Mucosa of descending colon (tissue), 3 donors: ENCODE measurements at places on chromosomes 5 and 9. TPM values are rescaled to one million over a fixed set of nuclear protein-coding genes. Genes with fewer than 3 reads are reported as not detected.

The IRX2 gene
- not detected for total RNA-seq

The PTPRD gene
- total RNA-seq = 113 TPM

DNA sequence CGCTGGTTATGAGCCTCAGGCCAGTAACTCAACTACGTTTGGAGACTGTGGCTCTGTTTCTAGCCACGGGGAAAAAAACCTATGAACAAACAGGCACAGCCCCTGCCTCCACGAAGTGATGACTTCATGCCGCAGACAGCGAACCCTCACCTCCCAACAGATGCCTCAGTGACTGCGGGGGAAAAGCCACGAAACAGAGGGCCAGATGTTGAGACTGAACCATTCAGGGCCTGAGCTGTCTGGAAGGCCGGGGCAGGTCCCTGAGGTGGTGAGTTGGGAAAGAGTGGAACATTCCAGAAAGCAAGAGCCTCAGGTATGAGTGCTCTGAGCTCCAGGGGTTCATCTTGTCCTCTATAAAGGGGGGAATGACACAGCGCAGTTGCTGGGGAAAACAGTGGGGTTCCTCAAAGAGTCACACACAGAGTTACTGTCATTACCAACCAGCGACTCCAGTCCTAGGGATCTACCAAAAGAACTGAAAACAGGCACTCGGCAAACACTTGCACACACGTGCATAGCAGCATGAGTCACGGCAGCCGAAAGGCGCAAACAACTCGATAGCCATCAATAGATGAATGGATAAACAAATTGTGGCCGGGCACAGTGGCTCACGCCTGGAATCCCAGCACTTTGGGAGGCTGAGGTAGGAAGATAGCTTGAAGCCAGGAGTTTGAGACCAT lies 15.3 kb downstream of the PLPP7 start:
- no peak for DNase-seq

- DNase-seq = no peak
These were observed 447.8 kb downstream of the PLK2 start for GRCh38 chr5:58012102-58012501.

DNA sequence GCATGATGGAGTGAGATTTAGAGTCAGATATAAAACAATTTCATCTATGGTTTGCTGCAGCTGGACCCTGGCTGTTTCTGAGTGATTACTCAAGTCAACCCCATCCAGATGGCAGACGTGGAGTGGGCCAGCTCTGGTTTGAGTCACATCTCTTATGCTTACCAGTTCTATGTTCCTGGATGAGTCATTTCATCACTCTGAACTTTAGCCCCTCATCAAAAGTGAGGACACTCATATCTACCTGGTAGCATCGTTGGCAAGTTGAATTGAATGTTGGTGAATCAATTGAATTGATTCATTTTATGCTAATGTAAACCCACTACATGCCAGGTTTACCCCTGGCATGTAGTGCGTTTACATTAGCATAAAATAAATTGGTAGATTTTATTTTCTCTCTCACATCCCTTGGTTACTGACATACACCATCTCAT lies 176.4 kb downstream of the FGF18 start:
- DNase-seq = no peak

The ACOT12 gene
- total RNA-seq = not detected

- DNase-seq = peak; percentile 19
These were observed 63.4 kb downstream of the BARX1 start for GRCh38 chr9:93891549-93892310.

The GPX8 gene
- 8.6 TPM for total RNA-seq

DNA sequence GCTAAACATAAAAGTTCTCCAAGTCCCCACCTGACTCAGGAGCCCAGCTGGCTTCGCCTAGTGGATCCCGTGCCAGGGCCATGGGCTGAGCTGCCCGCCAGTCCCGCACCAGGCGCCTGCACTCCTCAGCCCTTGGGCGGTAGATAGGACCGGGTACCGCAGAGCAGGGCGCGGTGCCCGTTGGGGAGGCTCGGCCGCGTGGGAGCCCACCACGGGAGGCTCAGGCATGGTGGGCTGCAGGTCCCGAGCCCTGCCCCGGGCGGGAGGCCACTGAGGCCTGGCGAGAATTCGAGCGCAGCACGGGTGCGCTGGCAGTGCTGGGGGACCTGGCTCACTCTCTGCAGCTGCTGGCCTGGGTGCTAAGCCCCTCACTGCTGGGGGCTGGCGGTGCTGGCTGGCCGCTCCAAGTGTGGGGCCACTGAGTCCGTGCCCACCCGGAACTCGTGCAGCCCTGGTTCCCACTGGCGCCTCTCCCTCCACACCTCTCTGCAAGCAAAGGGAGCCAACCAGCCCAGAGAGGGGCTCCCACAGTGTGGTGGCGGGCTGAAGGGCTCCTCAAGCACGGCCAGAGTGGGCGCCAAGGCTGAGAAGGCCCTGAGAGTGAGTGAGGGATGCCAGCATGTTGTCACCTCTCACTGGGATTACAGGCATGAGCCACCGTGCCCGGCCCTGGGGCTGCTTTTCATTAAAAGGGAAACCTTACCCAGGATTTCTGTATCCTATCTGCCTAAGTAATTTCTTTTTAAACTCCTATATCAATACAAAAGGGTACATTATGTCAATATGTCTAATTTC lies 9.7 kb upstream of the SPZ1 start:
- no peak for DNase-seq

The IL3 gene
- total RNA-seq = not detected

DNA sequence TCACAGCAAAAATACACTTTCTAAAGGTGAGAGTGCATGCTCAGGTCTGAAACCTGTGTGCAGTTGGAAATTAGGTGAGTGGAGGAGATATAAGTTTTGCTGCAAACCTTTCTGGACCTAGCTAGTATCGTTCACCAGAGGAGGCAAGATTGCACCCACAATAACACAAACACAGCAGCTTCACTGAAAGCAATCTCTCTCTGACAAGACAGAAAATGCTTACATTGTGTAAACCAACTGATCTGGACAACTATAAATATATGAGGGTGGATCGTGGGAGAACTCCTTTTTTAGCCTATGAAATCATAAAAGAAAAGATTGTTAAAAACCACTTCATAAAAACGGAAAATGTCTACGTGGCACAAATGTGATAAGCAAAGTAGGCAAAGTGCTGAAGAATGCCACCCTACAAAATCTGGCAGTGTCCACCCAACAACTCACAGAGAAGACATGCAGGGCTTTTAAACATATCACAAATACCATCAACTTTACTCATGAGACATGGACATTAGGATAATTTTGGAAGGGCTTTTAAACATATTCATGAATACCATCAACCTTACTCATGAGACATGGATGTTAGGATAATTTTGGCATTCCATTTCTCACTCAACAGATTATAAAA lies 134.3 kb downstream of the CDH18 start:
- no peak for DNase-seq

The COL27A1 gene
- total RNA-seq = 13.6 TPM

- no peak for DNase-seq
These were observed 194.5 kb downstream of the ARL15 start for GRCh38 chr5:54115735-54116403.

GRCh38 chr9:137302118-137302448 lies at the start of gene NRARP:
NRARP (minus strand) TSS chr9:137302271; CDS start chr9:137301928, 343 bp downstream.
- peak; percentile 94 for DNase-seq

DNA sequence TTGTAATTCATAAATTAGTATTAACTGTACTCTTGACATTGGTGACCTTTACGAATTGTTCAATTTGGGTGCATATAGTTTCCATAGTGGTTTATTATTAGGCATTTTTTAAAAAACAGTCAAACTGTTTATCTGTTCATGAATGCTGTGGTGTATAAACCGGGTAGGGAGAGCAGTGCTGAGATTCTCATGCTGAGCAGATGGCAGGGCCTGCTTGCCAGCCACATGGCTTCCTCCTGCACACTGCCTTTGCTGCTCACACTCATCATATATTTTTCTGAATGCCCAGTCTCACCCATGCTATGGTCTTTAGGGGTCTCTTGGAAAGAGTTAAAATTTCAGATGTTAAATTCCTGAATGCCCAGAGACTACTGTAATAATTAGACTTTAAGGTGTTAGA lies 40.8 kb downstream of the NNT start:
- DNase-seq = no peak

The ERCC8 gene
- 8.8 TPM for total RNA-seq

GRCh38 chr5:64835266-64835665 lies 66.5 kb downstream of the CWC27 start:
- DNase-seq = no peak

- DNase-seq = peak; percentile 71
These were observed 18.2 kb downstream of the SLC22A5 start for GRCh38 chr5:132387640-132388117.

The GAS1 gene
- total RNA-seq = 4.2 TPM

- no peak for DNase-seq
These were observed 57.0 kb upstream of the LMX1B start for GRCh38 chr9:126556560-126557250.

GRCh38 chr9:87010626-87011025 lies 63.3 kb upstream of the GAS1 start:
- DNase-seq = no peak

GRCh38 chr9:36323926-36324325 lies 65.7 kb upstream of the GNE start:
- DNase-seq = no peak

- no peak for DNase-seq
These were observed 89.9 kb upstream of the MPDZ start for GRCh38 chr9:13369431-13369830.

DNA sequence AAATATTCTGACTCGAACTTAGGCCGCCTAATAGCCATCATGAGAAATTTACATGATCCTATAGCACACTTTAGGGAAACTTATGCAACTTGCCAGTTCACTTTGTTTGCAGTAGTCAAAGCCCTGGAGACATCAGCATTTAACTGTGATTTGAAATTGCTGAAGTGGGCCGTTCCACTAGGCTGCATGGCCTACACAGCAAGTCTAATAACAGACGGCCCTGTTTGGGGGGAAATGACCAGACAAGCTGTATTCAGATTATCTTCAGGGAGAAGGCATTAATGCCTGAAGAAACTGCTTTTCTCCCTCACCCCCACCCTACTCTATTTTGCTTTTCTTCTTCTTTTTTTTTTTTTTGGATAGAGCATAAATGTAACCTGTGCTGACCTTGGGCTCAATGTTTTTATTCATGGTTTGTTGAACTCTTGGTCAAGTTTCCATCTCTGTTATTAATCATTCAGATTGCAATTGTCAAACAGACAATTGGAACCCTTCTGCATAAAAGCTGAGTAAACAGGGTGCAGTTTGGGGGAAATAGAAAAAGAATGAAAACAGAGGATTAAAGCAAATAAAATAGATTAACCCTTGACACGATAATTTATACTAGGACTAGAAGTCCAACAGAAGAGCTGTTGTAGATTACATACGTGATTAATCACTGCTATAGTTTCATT lies 1928.2 kb upstream of the WWC1 start:
- DNase-seq = no peak

The SOX30 gene
- total RNA-seq = 0.29 TPM

The B4GALT1 gene
- 203 TPM for total RNA-seq

The AGPAT2 gene
- 152 TPM for total RNA-seq

DNA sequence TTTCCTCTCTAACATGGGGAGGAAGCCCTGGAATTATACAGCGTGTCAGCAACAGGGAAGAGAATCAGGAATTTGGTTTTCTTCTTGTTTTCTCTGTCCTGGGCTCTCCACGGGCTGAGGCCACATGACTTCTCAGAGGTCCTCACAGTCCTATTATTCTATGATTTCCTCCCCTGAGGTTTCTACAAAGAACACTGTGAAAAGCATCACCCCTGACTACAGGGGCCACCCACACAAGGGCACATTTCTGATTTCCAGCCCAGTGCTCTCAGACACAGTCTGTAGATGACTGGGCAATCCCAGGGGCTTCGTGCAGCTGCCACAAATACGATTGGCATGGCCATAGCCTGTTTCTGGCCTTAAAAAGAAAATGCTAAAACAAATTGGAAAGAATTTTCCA lies 284.9 kb downstream of the CEMIP2 start:
- no peak for DNase-seq

- DNase-seq = no peak
These were observed 36.8 kb downstream of the PDE6A start for GRCh38 chr5:149907828-149908227.

The FOXD1 gene
- total RNA-seq = not detected

DNA sequence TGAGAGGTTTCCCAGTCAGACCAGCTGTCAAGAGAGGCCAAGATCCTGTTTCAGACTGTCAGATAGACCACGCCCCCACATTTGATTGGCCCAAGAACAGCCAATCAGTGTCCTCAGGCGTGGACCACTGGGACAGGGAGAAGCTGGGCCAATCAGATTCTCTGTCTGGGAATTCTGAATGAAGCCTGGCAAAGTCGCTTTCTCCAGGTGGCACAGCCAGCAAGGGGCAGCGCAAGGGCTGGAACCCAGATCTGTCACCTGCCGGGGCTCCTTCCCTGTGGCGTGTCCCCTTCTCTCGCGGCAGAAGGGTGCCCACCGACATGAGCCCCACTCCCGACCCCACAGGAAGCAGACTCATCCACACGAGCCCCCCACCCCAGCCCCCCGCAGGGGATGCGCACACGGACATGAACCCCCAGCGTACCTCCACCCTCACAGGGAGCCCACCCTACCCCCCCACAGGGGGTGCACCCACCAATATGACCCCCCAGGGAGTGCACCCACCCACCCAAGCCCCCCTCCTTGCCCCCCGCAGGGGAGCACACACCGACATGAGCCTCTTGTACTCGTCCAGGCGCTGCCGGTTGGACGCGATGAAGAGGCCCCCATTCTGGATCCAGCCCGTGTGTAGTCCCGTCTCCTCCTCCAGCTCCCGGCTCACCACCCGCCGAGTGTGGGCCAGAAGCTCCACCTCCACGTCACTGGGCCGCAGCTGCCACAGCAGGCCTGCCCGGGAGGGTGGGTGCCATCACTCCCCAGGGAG lies 6.1 kb downstream of the SARDH start:
- DNase-seq = no peak

- no peak for DNase-seq
These were observed 188.7 kb downstream of the EBF1 start for GRCh38 chr5:158910782-158911692.

DNA sequence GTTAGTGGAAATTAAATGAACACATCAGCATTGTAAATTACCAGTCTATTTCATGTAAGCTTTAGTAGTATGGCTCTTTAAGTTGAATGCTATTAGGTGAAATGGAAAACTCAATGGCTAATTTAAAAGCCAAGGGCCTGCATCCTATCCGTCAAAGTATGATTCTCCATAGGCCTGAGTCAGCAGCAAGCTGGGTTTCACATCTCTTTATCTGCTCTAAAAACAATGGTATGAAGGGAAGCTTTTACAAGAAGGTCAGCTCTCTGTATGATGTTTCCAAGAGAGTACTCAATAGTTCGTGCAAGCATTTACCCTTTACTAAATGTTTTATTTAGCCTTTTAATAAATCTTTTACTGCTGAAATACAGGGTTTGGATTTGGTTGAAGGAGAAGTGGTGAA lies 62.8 kb downstream of the MAP1B start:
- no peak for DNase-seq

- no peak for DNase-seq
These were observed 14.8 kb upstream of the C5orf46 start for GRCh38 chr5:147921136-147921535.

The TLX3 gene
- not detected for total RNA-seq

The FAM221B gene
- total RNA-seq = 0.41 TPM

The NUTM2F gene
- not detected for total RNA-seq
